Hepatic stellate cell (primary cell): ENCODE measurements at places on chromosomes 3 and 15.

DNA sequence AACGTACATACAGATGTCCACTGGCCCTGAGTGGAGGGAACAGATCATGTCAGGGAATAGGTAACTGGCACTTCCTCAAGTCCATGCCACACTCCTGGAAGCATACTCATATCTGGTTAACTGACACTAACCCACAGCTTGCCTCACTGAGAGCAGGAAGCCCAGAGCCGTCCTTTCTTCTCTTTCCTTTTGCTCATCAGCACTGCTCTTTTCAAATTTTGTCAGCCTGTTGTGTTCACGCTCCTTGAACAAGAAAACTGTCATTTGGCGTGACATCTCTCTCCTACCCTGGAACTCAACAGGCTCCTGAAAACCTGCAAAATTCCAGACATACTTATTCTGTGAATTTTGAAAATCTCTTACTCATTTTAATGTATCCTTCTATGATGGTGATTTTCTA lies 360.2 kb downstream of the MAGI1 start:
- no peak for DNase-seq

- no peak for DNase-seq
These were observed 570 bp downstream of the SACM1L start for GRCh38 chr3:45689787-45690145.

- no peak for DNase-seq
These were observed 102.3 kb downstream of the TPRA1 start for GRCh38 chr3:127488141-127488672.

DNA sequence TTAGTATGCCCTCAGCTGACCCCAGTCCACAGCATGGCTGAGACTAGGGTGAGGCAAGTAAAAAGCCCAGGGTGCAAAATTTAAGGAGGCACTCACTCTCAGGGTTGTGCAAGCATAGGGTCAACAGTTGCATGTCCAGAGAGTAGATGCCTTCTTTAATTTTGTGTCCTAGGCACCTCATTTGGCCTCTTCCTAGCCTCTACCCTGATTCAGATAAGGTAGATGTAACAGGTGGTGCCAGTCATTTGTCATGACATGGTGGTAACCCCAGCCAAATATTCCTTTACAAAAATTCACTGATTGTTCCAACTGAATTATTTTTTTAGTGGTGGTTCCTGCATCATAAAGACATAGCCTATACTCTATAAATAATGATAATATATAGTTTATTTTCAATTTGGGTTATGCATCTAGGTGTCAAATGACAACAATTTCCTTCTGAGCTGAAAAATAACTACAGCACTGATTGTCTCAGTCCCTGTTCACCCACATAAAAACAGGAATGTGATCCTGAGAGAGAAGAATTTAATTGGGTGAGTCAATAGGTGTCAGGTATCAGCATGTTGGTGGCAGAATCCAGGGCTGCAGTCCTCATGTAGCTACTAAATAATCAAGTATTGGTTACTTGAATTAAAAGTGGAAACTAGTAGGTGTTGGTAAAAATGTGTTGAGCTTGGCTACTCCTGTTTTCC lies 44.2 kb upstream of the TIPARP start:
- DNase-seq: no peak

GRCh38 chr3:170802164-170803151 lies 67.5 kb downstream of the RPL22L1 start:
- peak; percentile 51 for DNase-seq

GRCh38 chr3:64188810-64189560 lies 36.3 kb downstream of the PRICKLE2 start:
- peak; percentile 46 for DNase-seq

- DNase-seq: peak; percentile 64
These were observed 4.0 kb upstream of the SMCO1 start for GRCh38 chr3:196518966-196519717.

GRCh38 chr15:58355382-58355971 lies 76.3 kb upstream of the LIPC start:
- DNase-seq: no peak

GRCh38 chr15:94164202-94164807 lies 67.1 kb upstream of the MCTP2 start:
- DNase-seq: no peak

GRCh38 chr3:38371541-38372213 lies 25.1 kb downstream of the XYLB start:
- DNase-seq: no peak

DNA sequence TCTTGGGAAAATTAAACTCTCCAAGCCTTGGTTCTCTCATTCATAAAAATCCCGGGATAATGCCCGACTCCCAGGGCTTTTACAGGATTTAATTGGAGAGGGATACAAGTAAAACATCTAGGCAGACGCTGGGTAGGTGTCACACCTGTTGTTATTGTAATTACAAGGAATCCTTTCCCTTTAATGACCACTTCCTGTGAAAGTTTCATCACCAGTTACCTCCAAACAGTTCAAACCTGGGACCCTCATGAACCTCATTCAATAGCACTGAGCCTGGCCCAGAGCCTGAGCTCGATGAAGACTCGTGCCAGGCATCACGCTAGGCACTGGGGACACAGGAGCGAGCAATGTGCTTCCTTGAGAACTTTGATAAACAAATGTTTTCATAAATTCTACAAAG lies 2.1 kb upstream of the RYK start:
- DNase-seq: no peak

DNA sequence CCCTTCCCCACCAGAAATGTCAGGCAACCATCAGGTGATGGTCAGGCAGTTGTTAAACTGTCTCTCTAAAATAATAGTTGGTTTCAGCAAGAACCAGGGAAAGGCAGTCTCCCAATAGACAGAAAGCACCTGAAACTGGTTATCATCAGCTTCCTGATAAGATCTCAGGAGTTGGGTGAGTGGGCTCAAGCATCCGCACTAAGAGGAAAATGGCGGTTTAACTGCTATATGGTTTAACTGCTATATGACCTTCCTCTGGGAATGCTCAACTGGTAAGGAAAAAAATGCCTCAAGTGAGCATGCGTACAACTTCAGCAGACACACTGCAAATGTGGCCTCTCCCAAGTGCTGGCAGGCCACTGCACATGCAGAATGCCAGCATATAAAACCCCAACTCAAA lies 240.8 kb upstream of the CMC1 start:
- DNase-seq: no peak

DNA sequence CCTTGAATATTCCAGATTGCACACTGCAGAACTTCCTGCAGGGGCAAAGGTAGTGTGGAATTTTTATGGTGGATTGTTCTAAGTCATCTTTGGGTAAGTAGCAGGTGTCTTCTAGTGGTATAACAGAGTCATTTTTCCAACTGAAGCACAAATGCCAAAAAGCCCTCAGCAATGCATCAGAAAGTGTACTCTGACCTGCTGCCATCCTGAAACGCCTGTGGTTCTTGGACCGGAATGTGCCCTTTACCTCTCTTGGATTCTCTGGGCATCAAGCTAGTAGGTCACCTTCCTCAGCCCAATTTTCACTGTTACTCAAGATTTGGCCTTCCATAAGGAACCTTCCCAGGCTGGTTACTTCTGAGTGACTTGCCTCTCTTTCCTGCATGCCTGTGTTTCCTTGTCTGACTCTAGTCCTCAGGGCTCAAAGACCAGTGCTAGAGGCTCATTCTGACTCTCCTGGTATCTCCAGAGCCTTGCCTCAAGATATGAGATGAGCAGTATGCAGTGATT lies 4.8 kb downstream of the CLSTN2 start:
- DNase-seq: no peak

DNA sequence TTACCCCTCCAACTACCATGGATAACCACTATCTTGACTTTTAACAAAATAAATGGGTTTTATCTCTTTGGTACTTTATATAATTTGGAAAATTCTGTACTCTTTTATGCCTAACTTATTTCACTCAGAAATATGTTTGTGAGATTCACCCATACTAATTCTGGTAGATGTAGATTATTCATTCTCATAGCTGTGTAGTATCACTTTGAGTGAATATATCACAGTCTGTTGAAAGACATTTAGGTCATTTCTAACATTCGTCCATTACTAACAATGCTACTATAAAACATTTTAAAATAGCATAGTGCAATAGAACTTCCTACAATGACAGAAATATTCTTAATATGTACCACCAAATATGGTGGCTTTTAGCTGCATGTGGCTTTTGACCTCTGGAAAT lies 542.4 kb downstream of the RBMS3 start:
- DNase-seq: no peak

- no peak for DNase-seq
These were observed 2.8 kb downstream of the UBE2E1 start for GRCh38 chr3:23808525-23808924.

- no peak for DNase-seq
These were observed 35.7 kb downstream of the KLF15 start for GRCh38 chr3:126321490-126321889.

- no peak for DNase-seq
These were observed 9.5 kb downstream of the BSN start for GRCh38 chr3:49563766-49564165.

DNA sequence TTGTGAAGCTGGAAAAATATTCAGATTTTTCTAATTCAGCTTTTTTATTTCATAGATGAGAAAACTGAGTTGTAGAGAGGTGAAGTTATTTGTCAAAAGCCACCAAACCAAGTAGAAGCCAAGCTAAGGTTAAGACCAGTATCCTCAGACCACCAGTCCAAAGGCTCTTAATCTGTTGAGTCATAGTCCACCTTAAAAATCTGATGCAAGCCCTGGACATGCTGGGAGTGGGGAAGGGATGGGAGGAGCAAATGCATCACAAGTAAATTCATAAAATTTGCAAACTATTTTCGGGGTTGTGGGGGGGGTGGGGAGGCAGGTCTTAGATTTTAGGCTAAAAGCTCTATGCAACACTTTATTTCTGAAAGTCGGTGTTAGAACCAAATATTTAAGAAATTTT lies 307.7 kb upstream of the SEMA6D start:
- DNase-seq: no peak

DNA sequence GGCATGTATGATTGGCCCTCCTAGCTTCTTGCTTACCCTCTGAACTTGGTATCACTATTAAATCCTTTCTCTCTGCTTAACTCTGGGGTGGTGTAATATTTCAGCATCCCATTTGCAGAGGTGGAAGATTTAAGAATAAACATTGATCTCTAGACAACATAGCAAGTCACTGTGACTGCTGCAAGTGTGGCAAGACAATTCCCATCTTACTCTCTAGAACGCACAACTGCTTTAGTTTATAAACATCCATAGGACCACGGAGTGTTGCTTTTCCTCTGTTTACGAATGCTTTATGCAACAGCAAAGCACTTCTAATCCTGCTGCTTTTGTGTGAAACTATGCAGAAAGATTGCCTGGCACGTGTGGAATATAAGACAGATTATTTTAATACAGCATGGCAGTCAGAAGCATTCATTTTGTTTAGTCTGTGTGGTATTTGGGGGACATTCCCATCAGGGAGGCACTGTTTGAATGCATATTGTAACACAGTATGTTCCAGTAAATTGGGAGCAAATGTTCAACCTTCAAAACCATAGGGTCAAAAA lies 338.9 kb upstream of the TMCO5A start:
- DNase-seq: no peak

DNA sequence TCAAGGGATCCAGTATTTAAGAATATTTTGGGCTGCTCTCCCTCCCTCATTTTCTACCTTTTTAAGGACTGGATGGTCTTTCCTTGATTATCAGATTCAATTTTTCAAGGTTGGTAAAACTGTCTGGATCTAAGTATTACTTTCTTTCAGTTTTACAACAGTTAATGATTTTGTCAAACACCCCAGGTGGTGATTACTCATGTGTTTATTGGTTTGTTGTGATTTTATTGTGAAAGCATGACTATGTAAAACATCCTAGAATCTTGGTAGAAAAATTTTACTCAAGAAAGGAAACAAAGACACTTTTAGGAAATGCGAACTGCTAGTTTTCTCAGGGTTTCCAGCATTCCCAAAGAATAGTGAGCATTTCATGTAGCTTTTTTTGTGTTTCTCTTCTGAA lies 7.3 kb downstream of the GTF2E1 start:
- DNase-seq: no peak

- no peak for DNase-seq
These were observed 4.2 kb downstream of the RARRES1 start for GRCh38 chr3:158728061-158728377.

DNA sequence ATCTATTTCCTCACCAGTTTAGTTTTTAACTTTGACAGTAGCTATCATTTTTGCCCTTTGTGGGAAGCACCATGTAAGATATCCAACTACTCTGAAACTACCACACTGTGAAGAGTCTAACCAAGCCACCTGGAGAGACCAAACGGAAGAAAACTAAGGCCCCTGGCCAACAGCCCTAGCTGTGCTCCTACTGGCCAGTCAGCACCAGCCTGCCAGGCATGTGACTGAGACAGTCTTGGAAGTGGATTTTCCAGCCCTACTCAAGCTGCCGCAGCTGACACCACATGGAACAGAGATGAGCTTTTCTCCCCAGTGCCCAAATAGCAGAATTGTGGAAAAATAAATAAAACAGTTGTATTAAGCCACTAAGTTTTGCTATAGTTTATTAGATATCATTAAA lies 2.9 kb upstream of the TBC1D5 start:
- DNase-seq: no peak

DNA sequence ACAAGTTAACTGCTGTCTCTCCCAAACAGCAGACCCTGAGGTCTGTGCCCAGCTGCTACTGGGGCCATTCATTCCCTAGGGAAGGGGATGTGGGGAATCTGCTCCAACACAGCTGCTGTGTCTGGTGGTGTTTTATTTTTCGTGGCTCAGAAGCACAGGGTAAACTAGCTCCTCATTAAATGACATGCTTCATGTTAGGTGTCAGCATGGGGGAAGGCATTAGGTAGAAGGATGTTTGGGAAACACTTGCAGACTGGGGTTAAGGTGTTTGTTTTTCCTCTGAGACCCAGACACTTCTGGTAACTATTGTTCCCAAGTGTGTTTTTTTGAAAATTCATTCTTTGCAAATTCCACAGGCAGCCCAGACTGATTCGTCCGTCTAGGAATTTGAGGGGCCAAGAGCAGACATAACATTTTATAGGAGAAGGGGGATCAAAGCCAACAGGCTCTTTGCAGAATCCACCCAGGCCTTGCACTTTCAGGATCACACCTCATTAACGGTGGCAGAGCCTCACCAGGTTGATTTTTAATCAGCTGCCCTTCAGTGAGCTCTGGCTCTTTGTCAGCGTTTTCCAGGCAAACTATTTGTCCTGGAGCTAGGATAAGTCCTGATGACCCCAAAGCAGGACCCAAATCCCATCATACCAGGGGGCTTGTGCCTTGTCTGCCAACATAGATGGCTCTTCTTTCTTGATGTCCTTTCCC lies 65.4 kb upstream of the ITGA11 start:
- DNase-seq: no peak

GRCh38 chr15:67832897-67833709 lies 6.7 kb downstream of the RNU6-1 start:
- DNase-seq: no peak
